ENCODE measurements at places on chromosomes 6 and 20.

DNA sequence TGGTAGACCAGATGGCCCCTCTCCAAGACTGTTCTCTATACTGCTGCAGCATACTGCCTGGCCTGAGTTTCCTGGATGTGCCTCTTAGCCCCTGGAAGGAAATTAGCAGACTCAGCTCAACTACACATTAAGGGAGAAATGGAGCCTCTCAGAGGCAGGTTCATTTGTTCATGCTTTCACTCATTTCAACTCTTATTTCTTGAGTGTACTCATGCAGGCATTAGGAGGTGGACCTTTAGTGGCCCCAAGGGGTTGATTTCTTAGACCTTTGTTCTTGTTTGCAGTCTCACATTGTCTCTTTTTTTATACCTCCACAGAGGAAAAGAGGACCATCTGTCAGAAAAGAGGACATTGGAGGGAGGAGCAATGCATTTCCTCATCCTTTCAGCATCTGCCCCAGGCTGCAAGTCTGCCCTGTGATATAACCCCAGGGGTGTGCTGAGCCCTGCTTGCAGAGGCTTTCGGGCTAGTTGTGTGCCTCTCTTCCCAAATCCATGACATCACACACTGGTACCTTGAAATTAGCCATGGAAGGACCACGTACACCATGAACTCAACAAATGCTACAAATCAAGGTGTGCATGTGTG is 456.2 kb downstream of the CD83 start:
- no peak for DNase-seq

- no peak for DNase-seq
Measured at GRCh38 chr6:32194825-32195651, 2.6 kb upstream of the GPSM3 start.

DNA sequence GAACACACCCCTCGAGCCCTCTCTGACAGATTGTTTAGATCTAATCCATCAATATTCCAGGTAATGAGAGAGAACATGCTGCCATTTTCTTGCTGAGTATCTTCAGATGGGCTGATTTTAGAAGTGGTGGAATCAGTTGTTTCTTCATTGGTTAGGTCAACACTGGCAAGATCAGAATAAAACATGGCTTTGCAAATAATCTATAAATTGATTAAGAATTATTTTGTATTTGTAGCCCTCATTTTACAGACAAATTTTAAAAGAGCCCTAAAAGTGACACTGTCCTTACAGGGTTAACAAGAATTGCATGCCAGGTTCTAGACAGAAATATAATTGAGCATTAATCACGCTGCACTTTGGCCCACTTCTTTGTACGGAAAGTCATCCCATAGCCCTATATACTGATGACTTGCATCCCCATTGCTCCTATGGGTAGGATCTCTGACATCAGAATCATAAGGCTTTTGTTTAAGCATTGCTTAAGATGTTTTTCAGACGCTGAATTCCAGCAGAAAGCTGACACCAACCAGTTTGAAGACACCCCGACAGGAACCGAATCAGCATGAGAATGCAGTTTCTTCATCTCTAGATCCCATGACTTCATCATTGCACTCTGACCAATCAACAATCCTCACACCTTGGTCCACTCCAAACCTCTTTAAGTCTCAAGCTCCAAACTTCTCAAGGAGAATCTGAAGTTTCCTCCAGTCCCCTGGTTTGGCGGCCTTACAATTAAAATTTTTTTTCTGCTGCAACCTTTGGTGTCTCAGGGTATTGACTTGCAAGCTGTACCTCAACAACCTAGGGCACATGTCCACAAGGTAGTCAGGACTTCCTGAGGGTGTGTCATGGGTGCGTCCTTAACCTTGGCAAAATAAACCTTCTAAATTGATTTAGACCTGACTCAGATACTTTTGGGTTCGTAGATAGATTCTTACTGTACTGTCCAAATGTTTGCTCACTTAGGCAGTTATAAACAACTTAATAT is 7.8 kb downstream of the TDP2 start:
- DNase-seq: peak; percentile 39

DNA sequence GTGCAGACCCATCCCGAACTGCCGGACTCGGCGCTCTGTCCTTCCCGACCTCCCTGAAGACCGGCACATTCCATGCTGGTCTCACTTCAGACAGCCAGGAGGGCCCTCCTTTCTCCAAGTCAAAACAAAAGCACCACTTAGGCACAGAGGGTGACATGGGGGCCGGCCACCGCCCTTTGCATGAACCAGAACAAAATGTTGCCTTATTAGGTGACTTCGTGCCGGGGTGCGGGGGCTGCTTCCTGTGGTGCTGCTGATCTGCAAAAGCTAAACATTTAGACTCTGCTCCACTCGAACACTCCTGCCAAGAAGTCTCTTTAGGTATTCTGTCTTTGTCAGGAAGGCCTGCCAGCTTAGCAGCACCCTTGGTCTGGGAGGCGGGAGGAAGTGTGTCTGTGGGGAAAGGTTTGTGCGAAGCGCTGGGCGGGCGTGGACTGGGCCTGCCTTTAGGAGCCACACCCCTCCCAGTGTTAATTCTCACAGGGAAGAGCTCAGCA is 133.8 kb downstream of the SMOC2 start:
- no peak for DNase-seq

Measured in AG20443 (cell line).